ENCODE measurements at places on chromosomes 11 and 22.

GRCh38 chr22:33275073-33275443, 216.9 kb upstream of the SYN3 start:
- DNase-seq, result no peak

GRCh38 chr22:50015451-50016307, 3.1 kb upstream of the IL17REL start:
- no peak for DNase-seq

GRCh38 chr22:49019737-49020713, 807.6 kb downstream of the BRD1 start:
- DNase-seq, result no peak

GRCh38 chr11:10023212-10023611, 270.8 kb downstream of the SBF2 start:
- no peak for DNase-seq

DNA sequence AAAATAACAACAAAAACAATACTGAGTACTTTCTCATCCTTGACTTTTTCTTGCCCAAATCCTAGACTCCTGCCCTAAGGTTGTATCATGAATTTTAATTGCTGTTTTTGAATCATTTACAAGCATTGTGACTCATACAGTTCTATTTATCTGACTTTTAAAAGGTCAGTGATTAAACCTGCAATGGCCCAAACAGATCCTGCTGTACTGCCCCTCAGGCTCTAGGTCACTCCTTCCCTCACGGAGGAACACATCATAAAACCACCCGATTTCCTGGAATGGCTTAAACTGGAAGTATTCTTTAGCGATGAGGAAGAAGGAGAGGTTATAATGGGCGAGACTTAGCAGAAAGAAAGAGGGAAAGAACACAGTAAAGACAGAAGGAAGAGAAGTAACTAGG, 12.3 kb downstream of the ARFGAP3 start:
- no peak for DNase-seq

GRCh38 chr11:119472186-119472855, 49.3 kb upstream of the THY1 start:
- DNase-seq, result no peak

DNA sequence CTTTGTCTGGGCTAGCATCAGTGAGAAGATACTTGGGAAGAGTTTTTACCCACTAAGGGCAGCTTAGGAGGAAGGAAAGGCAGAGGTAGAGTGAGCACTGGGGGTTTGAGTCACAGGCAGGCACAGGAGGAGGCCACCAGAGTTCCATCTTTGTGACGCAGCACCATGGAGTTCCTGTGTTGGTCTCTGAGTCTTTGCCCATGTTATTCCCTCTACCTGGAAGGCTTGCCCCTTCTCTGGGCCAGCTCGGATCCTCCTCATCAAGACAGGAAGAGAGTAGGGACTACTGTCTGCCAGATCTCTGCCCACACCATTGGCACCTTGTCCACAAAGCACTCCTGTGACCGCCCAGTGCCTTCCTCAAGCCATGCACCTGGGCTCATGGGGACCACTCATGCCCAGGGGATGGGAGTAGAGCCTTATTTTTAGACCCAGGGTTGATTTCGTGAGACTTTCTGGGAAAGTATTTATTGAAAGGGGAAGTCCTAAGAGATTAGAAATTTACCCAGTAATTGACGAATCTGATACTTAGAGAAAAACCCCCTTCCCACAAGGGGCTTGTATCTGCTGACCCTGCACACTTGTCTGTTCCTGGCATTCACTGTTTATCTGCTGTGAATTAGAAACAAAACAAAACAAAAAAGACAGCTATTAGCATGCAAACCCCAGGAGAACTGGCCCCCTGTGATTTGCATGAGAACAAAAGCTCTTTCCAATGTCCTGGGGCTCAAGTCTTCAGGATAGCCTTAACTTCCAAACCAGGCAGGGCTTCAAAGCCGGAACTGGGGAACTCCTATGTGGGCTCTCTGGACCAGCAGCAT, 35.9 kb upstream of the MYEOV start:
- DNase-seq, result no peak

DNA sequence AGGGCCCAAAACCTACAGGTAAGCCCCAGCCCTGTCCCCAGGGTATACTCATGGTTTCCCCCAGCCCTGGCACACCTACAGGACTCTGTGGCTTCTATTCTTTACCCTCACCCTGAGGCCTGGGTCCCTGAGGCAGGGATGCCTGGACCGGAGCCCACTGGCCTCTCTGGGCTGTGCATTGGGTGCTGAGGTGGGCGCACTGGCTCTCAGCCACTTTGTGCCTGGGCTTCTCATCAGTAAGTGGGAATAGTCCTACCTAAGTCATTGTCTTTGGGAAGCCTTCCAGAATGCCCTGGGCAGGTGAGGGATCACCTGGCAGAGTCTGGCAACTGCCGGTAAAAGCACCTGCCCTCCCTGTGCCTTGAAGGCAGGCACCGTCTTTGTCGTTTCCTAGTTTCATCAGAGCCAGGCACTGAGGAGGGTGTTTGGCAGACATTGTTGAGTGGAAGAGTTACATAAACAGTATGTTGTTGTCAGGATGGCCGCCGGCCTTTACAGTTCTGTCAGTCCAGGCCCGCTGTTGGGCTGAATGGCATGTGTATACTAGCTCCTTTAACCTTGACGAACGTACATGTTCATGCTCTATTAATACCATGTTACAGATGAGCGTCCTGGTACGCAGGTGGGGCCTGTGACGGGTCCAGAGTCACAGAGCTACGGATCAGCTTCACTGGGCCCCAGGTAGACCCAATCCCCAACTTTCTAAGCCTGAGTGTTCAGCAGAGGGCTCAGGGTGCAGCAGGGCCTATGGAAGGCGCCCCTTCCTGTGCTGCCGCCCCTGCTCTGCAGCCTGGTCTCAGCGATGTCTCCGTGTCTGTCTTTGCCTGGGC, 23.0 kb downstream of the SHANK3 start:
- DNase-seq, result no peak

DNA sequence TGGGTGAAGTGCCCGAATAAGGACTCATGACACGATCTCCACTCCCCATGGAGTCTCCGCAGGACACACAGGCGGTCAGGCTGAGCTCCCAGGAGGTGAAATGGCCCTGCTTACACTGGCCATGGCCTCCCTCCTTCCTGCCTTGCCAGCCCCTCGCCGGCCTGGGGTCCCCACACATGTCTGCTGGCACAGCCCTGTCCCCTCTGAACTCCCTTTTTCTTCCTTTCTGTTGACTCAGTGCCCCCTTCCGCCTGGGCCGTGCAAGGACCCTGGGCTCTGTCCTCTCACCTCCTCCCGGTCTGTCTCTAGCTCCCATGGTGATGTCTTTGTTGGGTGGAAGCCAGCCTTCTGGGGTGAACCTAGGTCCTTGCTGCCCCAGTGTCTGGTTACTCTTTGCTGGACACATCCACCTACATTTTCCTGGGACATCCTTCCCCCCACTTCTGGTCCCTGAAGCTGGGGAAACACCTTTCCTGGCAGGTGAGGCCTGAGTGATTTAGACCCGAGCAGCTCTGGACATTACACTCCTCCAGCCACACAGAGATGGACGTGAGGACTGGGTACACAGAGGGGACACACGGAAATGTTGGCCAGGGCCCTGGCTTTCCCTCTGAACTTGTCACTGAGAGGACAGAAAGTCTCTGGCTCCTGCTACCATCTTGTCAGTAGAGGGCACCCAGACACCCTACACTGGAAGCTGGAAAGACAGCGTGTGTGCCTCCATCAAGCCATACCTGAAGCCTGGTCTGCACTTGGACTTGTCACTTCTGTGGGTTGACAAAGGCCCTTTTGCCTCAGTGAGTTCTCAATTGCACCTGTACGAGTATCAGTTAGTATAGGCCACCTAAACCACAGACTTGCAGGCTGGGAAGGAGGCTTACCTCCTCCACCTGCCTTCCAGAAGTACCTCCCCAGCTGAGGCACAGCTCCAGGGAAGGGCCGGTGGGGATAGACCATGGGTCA, 864.3 kb downstream of the TBC1D22A start:
- no peak for DNase-seq

GRCh38 chr22:48240935-48241230, 1478.4 kb downstream of the TBC1D22A start:
- DNase-seq, result no peak

DNA sequence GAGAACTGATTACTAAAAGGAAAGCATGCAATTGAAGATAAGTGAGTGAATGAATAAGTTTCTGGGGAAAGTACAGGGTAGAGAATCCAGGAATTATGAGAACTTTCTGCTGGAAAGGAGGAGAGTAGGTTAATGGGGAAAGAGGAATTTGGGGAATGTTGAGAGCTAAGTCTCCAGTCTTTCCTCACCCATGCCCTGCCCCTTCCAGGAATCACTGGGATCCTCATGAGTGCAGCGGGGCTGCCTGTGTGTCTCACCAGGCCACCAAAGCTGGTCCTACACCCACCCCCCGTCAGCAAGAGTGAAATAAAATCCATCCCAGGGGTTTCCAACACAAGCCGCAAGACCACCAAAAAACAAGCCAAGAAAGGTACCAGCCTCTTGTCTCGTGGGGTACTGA, 17.0 kb downstream of the DTX4 start:
- no peak for DNase-seq

GRCh38 chr11:110786226-110786902, 74.1 kb upstream of the ARHGAP20 start:
- DNase-seq, result no peak
